Memory B cell (primary cell): ENCODE measurements at places on chromosomes 2 and 18.

DNA sequence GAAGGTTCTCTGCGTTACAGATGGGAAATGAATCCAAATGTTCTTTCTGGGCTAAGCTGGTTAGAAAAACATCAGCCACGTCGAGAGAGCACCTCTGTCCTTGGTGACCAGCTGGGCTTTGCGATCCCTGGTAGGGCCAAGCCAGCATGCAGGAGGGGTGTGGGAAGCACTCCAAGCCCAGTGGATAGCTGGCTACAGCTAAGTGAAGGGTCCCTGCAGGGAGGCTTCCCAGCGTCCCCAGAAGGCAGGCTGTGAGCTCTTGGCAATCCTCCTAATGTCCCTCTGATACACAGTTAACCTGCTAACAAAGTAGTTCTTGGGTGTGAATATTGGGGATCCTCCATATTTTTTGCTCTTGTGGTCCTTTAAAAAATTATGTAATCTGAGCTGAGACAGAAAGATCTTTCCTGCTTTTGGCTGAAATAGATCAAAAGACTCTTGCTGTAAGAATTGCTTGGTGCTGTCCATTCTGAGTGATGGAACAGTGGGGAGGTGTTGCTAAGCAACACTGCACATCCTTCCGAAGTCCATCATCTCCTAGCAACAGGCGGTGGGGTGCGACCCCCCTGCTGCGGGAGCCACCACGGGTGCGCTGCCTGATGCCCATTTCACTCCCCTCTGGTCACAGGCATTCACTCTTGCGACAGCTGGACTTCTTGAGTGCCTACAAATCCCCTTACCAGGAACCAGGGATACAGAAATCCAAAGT lies 88.5 kb upstream of the UXS1 start:
- no peak for DNase-seq

GRCh38 chr2:238949710-238950345 lies 101.9 kb downstream of the TWIST2 start:
- peak; percentile 6 for DNase-seq

DNA sequence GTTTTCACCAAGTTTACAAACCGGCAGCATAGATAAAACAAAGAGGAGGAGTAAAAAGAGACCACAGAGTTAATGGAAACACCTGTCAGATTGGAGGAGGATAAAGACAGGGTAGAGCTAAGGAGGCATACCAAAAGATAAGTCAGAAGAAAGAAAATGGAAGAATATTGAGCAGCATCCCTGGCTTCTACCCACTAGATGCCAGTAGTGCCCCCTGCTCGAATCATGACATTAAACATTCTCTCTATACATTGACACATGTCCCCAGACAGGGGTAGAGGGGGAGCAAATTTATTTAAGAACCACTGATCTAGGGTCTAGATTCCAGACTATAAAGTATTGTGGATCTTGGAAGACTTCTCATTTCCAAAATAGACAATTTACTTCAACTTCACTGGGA lies 159.8 kb upstream of the ETAA1 start:
- no peak for DNase-seq

GRCh38 chr18:30970196-30970816 lies 72.2 kb downstream of the DSC3 start:
- DNase-seq: no peak

GRCh38 chr2:215746226-215746886 lies 267.0 kb downstream of the MREG start:
- no peak for DNase-seq

GRCh38 chr2:174016447-174016846 lies 51.3 kb upstream of the SP3 start:
- no peak for DNase-seq

- no peak for DNase-seq
Measured at GRCh38 chr2:10939058-10939457, 27.3 kb downstream of the KCNF1 start.

DNA sequence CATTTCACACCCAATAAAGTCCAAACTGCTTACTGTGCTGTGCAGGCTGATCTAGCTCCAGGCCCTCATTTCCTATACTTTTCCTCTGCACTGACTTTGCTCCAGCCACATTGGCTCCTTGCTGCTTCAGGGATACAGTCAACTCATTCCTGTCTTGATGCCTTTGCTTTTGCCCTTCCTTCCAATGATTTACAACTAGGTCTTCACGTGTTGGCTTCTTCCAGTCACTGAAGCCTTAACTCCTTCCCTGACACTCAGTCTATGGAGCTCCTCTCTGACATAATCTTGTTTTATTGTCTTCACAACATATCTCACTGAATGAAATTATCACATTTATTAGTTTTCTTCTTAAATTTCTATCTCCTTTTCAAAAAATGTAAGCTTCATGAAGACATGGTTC lies 16.9 kb upstream of the C18orf32 start:
- no peak for DNase-seq

- DNase-seq: no peak
Measured at GRCh38 chr2:186544255-186544675, 45.6 kb upstream of the ITGAV start.

DNA sequence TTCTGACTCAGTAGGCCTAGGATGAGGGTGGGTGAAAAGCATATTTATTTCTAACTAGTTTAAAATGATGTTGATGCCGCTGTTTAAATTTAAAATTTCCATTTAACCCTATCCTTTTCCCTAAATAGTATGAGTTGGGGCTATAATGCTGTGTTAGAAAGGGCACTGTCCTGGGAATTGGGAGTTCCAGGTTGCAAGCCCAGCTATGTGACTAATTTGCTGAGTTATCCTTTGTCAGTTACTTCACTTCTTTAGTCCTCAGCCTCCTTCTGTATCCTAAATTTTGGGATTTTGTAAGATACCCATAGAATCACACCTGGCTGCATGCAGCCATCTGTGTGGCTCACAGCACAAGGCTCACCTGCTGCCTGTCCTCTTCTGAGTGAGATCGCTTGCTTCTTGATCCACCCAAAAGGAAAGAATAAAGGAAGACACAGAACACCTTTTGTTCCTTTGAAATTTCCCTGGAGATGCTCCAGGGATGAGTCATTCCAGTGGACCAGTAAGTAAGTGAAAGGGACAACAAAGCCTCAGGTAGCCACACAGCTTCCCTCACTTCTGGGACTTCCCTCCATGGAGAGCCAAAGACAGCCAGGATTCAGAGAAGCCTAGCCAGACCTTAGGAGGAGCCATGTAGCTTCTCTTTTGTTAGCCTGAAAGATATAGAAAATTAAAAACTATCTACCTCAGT lies 97.2 kb downstream of the DTNA start:
- DNase-seq: no peak

GRCh38 chr2:156311976-156312375 lies 20.5 kb downstream of the NR4A2 start:
- DNase-seq: no peak

DNA sequence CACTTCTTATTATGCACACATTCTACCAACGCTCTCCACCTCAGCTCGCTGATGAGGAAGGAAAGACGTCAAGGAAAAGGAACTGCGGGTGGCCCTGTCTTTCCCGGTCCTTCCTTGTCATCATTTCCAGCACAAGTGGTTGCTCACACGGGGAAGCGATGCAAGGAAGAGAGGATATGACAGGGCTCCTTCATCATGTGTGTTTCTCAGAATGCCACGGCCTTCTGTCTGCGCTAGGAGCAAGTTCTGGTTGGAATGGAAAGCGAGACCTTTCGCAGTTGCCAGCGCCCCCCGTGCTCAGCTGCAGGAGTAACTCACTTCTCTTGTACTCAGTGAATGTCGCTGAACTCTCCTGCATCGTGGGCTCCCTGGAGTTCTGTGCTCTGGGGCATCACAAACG lies 191.8 kb upstream of the GLI2 start:
- DNase-seq: no peak
